Mammary epithelial cell (primary cell): ENCODE measurements at places on chromosomes 3 and 15. TPM values are rescaled to one million over a fixed set of nuclear protein-coding genes. Genes with fewer than 3 reads are reported as not detected.
A peak's percentile ranks its signal among the peaks of the same experiment; 100 is the strongest.

DNA sequence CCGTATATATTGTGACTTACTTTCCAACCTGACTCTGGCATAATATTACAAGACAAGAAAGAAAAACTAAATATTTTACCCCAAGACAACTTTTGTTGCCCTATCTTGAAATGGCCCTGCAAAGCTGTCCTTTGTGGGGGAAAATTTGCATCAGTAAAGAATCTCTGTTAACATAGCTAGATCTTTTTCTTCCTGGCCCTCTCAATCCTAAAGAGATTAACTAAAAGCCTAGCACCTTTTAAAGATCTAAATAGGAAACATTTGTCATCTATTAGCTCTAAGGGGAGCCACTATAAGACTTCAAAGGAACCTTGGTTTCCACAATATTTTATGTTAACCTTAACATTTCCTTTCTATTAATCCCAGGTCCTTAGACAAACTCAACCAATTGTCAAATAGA lies 199.0 kb upstream of the SLITRK3 start:
- DNase-seq: no peak

DNA sequence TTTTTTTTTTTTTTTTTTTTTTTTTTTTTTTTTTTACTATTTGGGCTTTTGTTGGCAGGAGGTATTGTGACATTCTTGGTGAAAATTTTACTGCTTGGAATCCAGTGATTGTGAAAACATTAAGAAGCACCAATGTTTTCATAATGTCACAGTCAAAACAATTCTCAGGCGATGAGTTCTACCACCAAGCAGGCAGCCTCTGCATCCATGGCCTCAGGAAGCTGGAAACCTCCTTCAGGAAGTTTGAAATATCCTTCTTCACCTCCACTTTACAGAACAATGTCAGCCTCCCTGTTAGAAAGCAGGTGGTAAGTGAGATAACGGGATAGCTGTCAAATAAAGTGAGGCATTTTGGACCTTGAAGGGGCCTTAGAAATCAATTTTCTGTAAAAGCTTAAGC lies 98.3 kb downstream of the MEX3B start:
- DNase-seq: no peak

DNA sequence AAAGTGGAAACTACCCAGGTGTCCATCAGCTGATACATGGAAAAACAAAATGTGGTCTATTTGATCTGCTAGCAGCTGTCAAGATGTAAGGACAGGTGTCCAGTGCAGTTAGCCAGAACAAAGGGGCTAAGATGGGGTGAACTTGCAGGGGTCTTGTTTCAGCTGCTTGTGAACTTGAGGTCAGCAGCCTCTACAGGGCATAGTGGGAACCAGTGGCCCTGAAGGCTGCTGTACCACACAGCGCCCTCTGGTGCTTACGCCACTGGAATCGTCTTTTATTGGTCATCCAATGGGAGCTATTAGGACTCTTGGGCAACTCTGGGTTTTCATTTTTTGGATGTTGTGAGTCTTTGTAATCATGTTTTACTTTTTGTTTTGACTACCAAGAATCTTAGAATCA lies 62.2 kb upstream of the CTSH start:
- no peak for DNase-seq

DNA sequence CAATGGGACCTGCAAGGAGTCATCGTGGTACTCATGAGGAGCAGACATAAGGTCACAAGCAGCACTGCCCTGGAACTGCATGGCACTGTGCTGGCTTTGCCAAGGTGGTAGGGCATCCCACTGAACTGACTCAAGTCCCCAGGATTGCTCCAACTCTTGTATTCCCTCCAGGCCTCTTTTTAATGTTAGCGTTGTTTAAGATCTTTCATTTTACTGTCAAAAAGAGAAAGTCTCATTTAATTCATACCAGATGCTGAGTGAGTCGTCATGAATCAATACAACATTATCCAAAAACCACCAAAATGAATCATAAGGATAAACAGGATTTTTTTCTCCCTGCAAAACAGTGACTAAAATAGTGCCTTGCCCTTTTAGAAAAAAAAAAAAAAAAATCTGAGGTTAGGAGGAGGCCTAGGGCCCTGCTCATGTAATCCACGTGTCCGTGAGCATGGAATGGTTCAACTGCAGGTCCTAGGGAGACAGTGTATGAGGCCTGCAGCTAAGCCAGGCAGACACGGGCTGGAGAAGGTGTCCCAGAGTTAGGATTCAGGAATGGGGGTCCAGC lies 36.7 kb upstream of the BLM start:
- peak; percentile 93 for DNase-seq

DNA sequence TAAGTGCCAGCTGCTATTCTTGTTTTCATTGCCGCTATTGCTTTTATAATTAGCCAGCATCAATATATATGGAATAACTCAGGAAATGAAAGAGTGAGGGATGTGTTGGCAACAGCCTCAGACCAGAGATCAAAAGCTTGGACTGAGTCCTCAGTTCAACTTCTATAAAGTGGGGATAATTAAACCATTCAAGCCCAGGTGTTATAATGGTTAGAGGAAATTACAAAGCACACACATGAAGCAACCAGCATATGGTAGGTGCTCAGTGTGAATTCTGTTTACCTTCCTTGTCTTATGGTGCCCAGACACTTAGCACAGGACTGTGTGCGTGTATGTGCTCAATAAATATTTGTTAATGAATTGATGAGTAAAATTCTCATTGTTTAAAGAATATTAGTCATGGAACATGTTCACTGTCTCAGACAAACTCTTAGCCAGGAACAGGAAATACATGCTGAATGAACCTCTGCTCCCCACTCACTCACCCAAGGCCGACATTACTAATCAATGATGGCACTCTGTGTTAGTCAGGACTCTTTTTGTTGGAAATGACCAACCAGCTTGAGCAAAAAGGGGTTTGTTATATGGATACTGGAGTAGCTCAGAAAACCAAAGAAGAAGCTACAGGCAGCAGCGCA lies 16.7 kb upstream of the CCDC174 start:
- DNase-seq: peak; percentile 64

- peak; percentile 34 for DNase-seq
Observed at GRCh38 chr15:42275780-42276391, 2.7 kb upstream of the TMEM87A start.

GRCh38 chr3:541062-541801 lies 344.7 kb downstream of the CHL1 start:
- no peak for DNase-seq

GRCh38 chr3:87375231-87375682 lies 98.9 kb upstream of the POU1F1 start:
- no peak for DNase-seq

GRCh38 chr15:78236491-78236890 lies 2.1 kb upstream of the ACSBG1 start:
- DNase-seq: no peak

DNA sequence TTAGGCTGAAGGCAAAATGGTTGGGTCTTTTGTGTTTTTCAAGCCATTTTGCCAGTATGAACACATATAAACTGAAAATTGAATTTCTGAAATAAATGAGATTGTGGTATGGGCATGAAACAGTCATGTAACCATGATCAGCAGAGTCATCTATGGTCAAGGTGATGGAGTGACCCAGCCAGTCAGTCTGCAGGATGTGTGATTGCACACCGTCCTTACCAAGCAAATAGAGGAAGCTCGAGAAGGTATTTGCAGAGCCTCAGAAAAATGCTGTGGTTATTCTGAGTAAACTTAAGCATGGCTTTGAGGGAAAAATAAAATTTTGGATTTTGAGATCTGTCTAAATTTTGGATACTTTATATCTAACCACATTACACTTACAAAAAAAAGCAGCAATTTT lies 95.9 kb upstream of the RNF7 start:
- DNase-seq: no peak

The CADPS gene
- polyA plus RNA-seq: not detected

The AGBL1 gene
- polyA plus RNA-seq: not detected

The INAFM2 gene
- 10.9 TPM for polyA plus RNA-seq

The OXSR1 gene
- polyA plus RNA-seq: 36.4 TPM

The CCDC9B gene
- 7.4 TPM for polyA plus RNA-seq

The GMNC gene
- not detected for polyA plus RNA-seq

The KNL1 gene
- polyA plus RNA-seq: 7.6 TPM

The BNIP2 gene
- 51.8 TPM for polyA plus RNA-seq

The GOLGA8A gene
- 21.2 TPM for polyA plus RNA-seq

The RLBP1 gene
- 0.23 TPM for polyA plus RNA-seq

The TUSC7 gene
- polyA plus RNA-seq: not detected

The DNAJA4 gene
- polyA plus RNA-seq: 0.18 TPM
